ENCODE measurements at places on chromosomes 16 and 17.

GRCh38 chr17:81859906-81860755 is at the start of gene P4HB:
P4HB (minus strand) TSS chr17:81860535; CDS start chr17:81860471, 64 bp downstream.
- DNase-seq = no peak

DNA sequence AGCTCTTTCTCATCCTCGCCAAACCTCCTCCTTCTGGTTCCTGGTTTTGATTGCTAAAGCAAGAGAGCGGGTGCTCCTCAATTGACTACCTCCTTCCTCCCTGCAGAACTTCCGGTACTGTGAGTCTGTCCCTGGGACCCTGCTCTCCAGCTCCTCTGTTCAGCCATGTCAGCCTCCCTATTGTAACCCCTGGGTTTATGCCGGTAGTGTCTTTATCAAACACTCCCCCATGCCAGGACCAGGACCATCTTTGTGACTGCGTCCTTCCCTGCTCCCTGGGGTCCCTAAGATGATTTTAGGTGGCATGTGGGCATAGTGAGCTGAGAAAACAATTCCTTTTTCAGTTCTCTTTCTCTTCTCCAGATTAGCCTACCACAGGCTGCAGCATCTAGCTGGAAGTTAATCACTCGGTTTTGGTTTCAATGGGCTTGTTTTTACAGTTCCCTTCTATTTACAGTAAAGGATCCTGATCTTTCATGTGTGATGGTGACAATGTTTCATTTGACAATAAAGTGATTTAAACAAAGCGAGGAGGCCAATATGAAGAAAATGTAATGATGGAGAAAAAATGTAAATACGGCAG is 27.7 kb upstream of the IL21R start:
- DNase-seq = no peak

DNA sequence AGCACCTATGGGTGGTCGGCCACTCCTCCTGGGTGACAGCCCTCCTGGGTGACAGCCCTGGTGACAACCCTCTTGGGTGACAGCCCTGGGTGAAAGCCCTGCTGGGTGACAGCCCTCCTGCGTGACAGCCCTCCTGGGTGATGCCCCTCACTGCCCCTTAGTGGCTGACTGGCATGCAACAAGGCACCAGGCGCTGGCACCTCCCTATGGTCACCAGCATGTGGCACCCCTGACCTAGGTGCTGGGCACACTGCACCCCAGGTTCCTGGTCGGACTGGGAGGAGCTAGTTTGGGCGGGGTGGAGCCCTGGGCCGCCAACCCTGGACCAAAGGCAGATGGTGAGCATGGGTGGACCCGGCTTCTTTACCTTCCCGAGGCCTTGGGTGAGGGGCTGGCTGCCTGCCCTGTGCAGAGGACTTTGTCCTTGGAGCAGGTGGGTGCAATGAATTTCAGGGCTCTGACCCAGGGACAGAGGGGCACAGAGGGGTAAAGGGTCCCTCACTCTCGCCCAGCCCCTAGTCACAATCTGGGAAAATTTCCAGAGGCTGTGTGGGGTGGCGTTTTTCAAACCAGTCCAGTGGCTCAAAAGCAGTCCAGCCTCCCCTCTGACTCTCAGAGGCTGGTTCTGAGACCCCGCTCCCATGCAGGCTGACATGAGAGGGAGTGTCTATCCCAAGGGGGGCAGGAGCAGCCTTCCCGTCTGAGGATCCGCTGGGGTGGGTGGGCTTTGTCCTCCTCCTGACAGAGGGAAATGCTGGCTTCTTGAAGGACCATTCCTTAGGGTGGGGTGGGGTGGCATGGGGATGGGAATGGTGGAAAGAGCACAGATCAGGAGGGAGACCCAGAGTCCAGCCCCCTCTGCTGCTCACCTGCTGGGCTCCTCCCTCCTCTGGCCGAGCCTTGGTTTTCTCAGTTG is 25.9 kb upstream of the TNFRSF13B start:
- no peak for DNase-seq

DNA sequence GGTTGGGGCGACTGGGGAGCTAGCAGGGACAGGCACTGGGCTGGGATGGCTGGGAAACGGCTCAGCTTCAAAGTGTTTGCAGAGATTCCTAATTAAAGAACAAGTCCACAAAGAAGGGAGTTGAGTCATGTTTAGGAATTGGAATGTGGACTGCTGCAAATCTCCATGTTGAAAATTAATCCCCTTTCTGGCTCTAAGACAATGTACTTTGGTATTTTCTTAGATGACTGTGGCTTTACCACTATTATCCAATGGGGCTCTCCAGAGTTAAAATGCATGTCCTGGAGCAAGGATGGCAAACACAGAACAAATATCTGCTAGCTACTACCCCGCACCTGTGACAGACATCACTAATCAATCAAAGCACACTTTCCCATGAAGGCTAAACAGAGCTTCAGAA is 22.2 kb upstream of the WSCD1 start:
- peak; percentile 48 for DNase-seq

DNA sequence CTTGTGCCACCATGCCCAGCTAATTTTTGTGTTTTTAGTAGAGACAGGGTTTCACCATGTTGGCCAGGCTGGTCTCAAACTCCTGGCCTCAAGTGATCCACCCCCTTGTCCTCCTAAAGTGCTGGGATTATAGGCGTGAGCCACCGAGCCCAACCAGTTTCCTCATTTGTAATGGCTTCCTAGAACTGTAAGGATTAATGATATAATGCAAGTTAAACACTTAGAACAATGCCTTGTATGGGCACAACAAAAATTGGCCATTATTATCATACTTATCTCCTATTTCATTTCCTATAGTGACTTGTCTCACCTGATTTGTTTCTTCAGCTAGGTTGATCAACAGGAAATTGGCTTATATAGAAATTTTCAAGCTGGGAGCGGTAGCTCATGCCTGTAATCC is 14.1 kb downstream of the TUBD1 start:
- no peak for DNase-seq

- DNase-seq = no peak
Observed at GRCh38 chr17:55040611-55041010, 72.0 kb downstream of the STXBP4 start.

DNA sequence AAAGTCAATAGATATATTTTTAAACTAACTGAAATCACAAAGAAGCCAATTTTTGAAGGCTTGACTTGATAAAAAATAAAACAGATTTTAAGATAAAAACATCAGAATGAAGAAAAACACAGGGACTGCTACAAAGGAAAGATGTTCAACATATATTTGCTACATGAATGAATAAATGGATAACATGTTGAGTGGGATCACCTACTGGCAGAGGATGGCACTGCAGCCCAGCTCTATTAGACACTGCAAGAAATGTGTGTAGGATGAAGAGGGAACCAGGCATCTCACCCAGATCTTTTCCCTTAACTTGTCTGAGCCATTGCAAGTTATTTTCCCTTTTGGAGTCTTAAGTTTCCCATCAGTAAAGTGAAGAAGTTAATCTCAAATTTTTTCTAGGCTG is 4.2 kb downstream of the AIPL1 start:
- no peak for DNase-seq

GRCh38 chr17:66915204-66915611 is 49.3 kb upstream of the CACNG4 start:
- no peak for DNase-seq

GRCh38 chr16:12124742-12125141 is 148.2 kb downstream of the SNX29 start:
- DNase-seq = no peak

DNA sequence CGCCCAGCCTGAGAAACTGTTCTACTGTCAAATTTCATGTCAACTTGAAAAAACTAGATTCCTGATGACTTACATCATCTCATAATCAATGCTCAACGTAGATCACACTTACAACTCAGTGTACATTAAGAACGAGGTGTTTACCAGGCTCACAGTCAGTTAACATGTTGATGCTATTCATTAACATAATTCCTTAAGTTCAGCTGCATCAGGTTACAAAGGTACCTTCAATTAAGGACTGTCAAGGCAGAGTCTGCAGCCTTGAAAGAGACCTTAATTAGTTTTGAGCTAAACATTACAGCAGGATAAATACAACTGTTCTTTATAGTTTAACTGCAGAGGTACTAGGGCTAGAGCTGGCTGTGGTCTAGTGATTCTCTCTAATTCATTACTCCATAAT is 1.9 kb downstream of the GNA13 start:
- DNase-seq = no peak

DNA sequence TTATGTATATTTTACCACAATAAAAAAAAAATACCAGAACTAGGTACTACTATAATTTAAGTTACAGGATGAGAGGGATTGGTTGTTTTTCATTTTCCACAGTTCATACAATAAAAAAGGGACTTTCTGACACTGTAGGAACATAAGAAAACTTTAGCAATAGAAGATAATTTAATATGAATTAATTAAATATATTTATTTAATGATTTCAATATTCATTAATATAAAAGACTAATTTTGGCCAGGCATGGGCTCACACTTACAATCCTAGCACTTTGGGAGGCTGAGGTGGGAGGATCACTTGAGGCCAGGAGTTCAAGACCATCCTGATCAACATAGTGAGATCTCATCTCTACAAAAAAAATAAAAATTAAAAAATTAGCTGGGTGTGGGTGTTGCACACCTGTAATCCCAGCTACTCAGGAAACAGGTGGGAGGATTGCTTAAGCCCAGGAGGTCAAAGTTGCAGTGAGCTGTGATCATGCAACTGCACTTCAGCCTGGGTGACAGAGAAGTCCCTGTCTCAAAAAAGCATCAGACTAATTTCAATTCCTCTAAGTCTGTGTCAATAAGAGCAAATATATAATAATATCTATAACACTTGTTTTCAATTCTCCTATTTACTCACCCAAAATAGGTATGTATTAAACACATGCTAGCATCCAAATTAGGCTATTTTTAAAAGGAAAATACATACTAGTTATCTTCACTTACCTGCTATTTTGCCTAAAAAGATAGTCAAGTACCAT is 79.6 kb downstream of the BRIP1 start:
- no peak for DNase-seq
